NCI-H1694 (cell line): ENCODE measurements at places on chromosomes 1 and 21.
A peak's percentile ranks its signal among the peaks of the same experiment; 100 is the strongest.

- no peak for DNase-seq
These were observed 147.4 kb upstream of the KRTAP19-8 start for GRCh38 chr21:31185663-31186062.

- DNase-seq, result no peak
These were observed 29.1 kb downstream of the THRAP3 start for GRCh38 chr1:36253161-36253862.

DNA sequence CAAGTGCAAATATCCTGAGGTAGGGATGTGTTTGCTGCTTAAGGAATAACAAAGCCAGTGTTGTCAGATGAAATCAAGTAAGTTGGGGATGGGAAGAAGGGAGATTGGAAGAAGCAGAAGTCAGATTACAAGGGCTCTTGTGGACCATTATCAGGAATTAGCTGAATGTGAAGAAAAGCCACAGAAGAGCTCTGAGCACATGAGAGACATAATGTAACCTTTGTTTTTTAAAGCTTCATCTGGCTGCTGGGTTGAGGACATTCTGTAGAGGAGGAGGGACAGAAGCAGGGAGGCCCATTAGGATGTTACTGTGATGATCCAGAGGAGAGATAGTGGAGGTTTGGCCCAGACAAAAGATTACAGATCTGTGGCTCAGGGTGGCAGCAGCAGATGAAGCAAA lies 111.7 kb downstream of the DUSP10 start:
- DNase-seq, result no peak

- DNase-seq, result no peak
These were observed 262.3 kb downstream of the PTBP2 start for GRCh38 chr1:96983866-96984265.

DNA sequence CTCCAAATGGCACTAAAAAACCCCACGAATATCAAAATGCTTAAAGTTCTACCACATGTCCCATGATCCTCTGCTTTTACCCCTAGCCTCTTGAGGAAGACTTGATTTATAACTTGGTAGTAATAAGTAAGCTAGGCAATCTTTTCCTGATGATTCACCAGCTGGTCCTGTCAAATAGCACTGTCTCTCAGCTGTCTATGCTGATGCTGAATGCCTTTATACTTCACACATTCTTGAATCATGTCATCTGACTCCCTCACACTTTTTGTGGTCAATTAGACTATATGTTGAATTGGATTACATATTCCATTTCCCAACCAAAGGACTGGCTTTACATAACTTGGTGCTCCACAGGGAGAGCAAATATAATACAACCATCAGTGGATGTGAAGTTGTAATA lies 16.6 kb downstream of the C21orf91 start:
- no peak for DNase-seq

DNA sequence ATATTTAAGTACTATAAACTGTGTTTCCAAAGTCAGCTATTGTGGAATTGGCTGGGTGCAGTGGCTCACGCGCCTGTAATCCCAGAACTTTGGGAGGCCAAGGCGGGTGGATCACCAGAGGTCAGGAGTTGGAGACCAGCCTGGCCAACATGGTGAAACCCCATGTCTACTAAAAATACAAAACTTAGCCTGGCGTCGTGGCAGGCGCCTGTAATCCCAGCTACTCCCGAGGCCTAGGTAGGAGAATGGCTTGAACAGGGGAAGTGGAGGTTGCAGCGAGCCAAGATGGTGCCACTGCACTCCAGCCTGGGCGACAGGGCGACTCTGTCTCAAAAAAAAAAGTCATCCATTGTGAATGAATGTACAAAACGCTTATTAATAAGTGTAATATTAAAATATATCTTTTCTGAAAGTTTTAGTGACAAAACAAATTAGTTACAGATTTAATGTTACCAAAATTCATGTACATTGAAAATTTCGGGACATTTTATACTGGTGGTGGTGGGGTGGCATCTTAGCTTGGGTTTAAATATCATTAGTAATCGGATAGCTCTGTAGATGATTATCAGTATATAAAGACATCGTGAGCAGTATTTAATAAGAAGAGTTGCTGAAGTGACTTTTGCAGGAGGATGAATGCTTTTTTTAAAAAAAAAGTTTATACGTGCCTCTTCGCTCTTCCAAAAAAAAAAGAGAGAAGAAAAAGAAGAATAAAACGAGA lies 503 bp upstream of the SRSF11 start:
- DNase-seq, result no peak

DNA sequence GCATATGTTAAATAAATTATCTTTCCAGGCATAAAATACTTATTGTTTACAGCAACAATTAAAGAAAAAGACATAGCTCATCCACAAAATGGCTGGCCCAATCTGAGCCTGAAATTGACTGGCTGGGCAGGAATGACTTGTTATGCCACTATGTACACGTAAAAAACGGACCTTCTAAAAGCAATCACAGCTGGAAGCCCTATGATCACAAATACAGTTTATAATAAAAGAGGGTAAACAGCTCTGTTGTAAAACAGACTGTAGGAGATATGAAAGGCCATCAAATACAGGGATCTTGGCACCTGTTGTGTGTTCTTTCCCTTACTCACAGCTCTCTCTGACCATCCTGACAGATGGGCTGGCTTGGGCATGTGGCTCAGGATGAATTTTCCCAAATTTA lies 70.5 kb upstream of the DMRTA2 start:
- no peak for DNase-seq

- no peak for DNase-seq
These were observed 125.0 kb downstream of the FOXD2 start for GRCh38 chr1:47562799-47563198.

DNA sequence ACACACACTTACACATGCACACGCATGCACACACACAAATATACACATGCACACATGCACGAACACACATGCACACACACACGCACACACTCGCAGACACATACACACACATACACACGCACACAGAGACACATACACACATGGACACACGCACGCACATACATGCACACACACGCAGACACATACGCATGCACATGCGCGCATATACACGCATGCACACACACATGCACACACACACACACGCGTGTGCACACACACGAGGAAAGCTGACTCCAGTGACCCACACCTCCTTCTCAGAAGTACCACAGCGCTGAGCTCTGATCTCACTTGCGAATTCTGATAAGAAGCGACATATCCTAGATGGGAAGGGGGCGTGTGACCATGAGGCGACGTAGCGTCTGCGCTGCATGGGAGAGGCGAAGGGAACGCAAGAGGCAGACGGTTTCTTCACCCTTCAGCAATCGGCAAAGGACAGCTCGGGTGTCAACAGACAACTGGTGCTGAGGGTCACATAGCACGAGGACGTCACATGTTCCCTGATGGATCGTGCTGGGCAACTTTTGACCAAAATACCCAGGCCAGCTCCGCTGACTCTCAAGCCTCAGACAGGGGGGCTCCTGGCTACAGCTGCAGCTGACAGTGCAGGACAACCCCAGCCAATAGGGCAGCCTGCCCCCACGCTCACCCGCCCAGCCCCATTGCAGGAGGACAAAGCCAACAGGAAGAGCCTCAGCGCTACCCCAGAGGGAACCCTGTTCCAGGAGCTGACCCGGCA lies 16.0 kb upstream of the PDE9A start:
- no peak for DNase-seq

DNA sequence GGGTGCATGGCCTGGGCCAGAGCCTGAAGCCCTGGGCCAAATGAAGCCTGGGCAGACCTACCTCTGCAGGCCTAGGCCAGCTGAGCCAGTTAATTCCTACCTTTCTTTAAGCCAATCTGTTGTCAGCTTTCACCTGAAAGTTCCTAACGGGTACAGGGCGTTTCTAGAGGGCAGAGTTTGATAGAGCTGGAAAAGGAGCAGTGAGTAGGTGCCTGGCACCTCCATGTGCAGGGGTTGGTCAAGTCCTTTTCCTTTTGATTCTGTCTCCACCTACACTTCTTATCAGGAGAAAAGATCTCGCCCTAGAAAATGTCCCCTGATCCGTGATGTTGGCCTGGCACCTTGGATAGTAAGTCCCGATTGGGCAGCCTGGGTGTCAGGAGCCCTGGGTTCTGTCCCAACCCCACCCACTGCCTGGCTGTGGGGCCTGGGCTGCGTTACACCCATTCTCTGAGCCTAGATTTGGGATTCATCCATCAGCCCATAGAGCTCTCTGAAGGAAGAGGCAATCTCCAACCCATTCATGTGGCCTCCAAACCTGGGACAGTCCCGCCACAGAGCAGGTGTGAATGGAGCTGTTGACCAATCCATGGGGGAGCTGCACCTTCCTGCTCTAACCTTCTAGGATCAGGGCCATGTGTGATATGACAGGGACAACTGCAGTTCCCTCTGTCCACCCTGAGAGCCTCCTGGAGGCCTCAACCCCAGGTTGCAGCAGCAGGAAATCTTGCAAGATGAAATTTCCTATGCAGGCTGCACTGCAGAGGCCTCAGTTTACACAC lies 304.3 kb downstream of the MATN1 start:
- DNase-seq, result no peak

GRCh38 chr21:44592446-44593311 lies at the start of gene KRTAP10-6:
KRTAP10-6 (minus strand) TSS chr21:44592505; CDS start chr21:44592484, 21 bp downstream.
- DNase-seq, result no peak

DNA sequence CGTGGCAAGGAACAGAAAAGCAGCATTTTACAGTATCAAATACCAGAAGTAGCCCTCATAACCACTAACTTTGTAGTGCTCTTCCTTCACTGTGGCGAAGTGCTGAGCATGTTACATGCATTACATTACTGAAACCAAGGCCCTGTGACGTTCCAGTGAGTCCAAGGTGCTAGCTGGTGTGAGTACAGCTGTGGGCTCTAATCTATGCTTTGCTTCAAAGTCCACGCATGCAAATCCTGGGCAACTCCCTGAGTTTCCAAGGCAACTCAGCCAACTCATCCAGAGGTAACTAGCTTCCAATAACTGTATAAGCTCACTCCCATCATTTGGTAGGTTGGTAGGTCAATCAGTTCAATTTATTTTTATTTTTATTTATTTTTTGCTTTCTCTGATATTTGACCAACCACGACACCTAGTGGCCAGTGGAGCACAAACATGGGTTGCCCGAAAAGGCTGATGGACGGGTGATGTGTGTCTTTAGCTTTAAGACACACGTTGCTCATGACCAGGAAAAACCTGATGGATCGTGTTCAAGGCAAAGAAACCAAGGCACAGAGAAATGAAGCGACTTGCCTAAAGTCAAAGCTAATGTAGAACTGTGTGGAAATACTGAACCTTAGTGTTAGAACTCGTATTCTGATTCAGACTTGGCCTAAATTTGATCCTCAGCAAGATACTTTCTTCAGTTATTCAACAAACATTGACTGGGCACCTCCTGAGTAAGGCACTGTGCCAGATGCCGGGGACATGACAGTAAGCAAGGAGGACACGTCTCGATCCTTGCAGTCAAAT lies 73.0 kb downstream of the GNG12 start:
- peak; percentile 49 for DNase-seq

- no peak for DNase-seq
These were observed 19.3 kb downstream of the KRTAP8-1 start for GRCh38 chr21:30793581-30794314.

GRCh38 chr1:12301518-12302237 lies 71.8 kb downstream of the VPS13D start:
- DNase-seq, result no peak

DNA sequence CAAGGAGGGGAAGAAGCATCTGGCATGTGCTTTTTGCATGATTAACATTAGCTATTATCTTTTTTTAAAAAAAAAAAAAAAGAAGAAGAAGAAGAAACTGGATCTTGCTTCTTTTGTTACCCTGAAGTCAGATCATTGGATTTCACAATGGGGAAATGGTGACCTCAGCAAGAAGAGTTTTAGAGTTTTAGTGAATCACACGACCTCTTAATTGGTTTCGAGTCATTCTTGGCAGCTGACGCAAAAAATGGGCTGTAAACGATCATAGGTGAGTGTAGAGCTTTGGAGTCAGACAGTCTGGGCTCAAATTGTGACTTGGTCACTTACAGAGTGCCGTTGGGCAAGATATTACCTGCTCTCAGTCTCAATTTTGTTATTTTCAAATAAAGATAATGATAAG lies 33.3 kb upstream of the PGBD5 start:
- DNase-seq, result no peak

- DNase-seq, result no peak
These were observed 323.6 kb downstream of the MRPL39 start for GRCh38 chr21:25283720-25284119.

DNA sequence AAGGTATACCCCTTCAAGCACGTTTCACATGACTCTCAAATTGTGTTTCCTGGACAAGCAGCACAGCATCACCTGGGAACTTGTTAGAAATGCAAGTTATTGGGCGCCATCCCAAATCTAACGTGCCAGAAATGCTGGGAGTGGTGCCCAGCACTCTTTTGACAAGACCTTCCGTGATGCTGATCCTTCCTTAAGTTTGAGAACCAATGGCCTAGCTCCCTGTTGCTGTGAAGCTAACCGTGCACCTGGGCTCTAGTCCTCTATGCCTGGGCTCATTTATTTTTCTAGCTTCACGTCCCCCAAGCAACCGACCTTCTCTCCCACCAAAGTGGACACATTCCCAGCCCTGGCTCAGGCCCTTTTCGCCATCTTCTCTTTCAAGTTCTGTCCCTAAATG lies 4.3 kb downstream of the BEST4 start:
- DNase-seq, result no peak

DNA sequence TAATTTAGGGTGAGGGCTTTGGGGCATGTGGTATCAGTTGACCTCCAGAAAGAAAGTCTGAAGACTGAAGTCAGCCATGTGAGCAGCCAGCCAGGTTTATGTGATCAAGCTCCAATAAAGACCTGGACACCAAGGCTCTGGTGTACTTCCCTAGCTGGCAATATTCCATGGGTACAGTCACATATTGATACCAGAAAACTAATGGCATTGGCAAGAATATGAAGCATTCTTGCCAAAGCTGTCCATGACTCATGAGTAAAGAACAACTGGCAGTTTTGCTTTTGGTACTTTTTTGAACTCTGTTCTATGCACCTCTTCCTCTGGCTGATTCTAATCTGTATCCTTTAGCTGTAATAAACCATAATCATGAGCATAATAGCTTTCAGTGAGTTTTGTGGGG lies 415.3 kb upstream of the CAMK1G start:
- no peak for DNase-seq

DNA sequence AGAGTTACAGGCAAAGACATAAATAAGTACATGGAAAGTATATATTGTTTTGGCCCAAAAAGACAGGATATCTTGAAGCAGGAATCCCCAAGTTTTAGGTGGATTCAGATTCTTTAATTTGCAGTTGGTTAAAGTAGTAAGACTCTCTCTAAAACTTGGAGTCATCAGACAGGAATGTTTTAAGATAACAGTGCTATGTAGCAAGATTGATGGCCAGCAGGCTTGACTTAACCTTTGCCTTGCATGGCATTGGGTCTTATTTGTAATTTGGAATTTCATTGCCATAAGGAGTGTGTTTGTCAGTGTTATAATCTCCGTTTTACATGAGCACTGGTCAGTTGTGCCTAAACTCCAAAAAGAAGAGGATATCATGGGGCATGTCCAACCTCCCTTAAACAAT lies 727.6 kb upstream of the CHRM3 start:
- DNase-seq, result no peak
